D341Med (cell line): ENCODE measurements at places on chromosomes 3 and 15.

GRCh38 chr15:88624156-88624970, 3.2 kb downstream of the AEN start:
- no peak for DNase-seq

GRCh38 chr3:172082820-172083513, 43.6 kb downstream of the FNDC3B start:
- no peak for DNase-seq

DNA sequence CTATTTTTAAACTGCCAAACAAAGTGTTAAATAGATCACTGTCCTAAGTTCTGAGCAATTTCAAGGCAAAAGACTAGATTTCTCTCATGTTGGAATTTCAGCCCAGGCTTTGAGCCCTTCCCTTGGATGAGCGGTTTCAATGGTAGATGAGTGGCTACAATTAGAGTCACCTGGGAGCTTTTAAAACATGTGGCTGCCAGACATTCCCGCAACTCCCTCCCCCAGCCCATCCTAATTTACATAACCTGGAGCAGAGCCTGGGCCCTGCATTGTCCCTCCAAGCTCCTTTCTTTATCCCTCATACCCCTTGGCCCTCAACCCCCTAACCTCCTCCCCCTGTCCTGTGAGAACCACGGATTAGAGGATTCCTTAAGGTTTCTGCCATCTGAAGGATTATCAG, 357.5 kb upstream of the UMPS start:
- DNase-seq: no peak

DNA sequence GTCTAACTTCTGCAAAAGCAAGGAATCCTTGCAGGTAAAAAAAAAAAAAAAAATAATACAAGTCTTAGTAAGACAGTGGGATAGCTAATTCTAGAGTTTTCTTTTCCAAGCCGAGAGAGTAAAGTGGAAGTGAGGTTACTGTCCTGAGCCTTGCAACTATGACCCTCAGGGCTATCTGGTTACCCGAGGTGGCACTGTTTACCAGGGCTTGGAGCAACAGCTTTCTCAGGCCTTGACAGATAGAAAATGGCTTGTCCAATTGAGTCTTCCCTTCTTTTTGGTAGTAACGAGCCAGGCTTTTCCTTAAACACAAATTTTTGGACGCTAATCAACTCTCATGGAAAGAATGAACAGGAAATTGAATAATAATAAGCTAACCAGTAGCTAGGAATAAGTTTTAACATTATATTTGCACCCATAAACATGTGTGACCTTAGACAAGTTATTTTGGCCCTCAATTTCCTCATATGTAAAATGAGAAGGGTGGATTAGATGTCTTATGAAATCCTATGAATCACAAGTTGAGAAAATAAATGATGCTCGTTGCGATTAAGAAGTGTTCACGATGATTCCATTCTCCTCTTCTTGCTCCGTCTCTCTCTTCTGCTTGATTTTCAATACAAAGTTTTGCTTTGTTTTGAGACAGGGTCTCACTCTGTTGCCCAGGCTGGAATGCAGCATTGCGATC, 236.9 kb upstream of the KBTBD8 start:
- DNase-seq: no peak

- no peak for DNase-seq
These were observed 104.4 kb downstream of the PPP2R3A start for GRCh38 chr3:136069933-136070332.

DNA sequence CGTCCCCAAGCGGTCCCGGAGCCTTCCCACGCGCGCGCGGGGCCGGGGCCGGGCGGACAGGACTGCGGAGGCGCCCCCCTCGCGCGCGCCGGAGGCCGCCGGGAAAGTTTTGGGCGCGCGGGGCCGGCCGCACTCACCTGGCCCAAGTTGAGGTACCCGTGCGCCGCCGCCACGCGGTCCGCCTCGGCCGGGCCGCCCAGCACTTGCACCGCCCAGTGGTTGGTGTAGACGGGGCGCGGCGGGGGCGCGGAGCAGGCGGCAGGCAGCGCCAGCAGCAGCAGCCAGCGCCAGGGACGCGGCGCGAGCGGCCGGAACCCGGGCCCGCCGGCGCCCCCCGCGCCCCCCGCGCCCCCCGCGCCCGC, 289 bp downstream of the PCSK6 start:
- DNase-seq: peak; percentile 88

DNA sequence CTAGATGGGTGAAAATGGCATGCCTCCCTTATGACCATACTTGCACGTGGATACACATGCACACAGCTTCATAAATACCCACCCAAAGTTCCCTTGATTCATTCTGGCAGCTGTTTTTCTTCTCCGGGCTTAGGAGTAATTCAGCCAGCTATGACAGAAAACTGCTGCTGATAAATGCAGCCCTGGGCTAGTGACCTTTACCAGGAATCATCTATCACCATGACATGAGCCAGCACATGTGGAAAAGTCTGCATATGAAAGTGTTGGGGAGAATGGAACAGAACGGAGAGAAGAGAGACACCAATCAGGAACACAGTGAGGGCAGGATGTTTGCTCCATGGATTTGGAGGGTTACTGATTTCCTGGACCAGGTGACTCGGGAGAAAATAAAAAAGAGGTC, 706.3 kb downstream of the PDCD6IP start:
- DNase-seq: no peak

GRCh38 chr3:100040451-100041225, 73.7 kb downstream of the FILIP1L start:
- DNase-seq: no peak

DNA sequence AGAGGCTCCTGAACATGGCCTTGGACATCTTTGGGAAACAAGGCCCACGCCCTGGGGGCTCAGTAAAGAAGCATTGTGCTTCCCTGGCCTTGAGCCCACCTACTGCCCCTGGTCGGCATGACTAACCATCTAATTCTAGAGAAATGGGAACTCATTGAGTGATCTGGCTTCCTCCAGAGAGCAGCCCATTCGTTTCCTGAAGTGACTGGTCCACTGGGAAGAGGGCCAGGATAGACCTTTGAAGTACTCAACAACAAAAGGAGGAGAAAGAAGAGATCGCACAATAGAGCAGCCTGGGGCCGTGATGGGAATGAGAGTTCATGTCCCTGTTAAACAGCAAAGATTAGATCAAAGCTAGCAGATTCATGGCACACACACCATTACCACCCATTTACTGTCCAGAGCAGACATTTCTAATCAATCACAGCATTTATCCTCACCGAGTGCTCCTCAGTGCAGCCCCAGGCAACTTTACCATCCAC, 514.4 kb upstream of the PROK2 start:
- no peak for DNase-seq

DNA sequence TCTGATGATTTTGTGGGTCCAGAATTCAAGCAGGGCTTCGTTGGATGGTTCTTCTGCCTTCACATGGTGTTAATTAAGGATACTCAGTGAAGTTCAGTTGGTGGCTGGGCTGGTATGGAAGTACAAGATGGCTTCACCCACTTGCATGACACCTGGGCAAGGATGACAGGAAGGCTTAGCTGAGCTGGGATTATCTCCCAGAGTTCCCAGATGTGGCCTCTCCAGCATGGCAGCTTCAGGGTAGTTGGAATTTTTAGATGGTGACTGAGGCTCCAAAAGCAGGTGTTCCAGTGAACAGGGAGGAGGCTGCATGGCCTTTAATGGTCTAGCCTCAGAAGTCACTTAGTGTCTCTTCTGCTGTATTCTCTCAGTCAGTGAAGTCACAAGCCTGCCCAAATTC, 135.5 kb downstream of the THRB start:
- no peak for DNase-seq

DNA sequence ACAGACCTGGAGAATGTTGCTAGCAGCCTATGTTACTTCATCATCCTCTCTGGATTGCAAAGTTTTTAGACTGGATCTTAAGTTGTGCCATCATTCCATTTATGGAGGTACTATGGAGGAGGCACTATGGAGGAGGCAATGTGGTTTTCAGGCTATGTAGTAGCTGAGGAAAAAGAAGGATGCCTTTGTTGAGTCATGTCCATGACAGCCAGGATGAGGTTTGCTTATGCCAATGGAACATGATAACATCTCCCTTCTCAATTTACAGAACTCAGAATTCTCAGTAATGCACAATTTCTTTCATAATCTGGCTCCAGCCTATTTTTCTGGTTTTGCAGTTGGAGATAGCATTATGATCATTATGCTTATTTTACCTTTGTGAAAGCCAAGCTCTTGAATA, 65.9 kb upstream of the TMEM108 start:
- no peak for DNase-seq

DNA sequence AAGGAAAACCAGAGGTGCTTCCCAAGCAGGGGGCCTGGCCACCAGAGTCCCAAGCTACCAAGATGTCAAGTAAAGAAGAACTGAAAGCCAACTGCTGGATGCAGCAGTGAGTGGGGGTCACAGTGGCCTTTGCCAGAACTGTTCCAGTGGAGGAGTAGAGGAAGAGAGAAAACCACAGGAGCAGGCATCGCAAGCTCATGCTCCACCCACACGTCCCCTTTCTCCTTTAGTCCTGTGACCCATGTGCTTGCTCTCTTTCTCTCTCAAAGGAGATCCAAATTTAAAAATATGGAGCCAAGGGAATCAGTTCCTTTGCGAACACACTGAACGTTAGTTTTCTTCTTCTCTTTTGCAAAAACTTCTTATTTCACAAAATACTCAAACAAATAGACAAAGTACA, 12.4 kb upstream of the ABHD2 start:
- no peak for DNase-seq

- DNase-seq: peak; percentile 46
These were observed 237.8 kb upstream of the GADL1 start for GRCh38 chr3:31132132-31132769.

DNA sequence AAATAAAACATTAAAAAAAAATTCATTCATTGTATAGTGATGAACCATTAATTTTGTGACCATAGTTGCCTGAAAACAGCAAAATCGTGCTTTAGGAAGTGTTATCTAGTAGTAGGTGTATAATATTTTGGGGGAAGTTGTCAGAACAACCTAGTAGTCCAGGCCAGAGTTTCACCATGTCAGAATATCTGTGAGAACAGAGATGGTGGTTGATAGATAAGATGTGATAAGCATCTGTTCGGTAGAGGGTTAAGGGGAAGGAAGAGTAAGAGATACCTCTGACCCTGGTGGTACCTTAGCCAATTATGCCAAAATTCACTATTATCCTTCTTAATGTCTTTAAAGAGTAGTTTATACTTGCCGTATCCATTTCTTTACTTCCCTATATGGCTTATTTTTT, 113.8 kb downstream of the MITF start:
- no peak for DNase-seq

GRCh38 chr15:49286649-49287404, 116.8 kb downstream of the GALK2 start:
- no peak for DNase-seq

DNA sequence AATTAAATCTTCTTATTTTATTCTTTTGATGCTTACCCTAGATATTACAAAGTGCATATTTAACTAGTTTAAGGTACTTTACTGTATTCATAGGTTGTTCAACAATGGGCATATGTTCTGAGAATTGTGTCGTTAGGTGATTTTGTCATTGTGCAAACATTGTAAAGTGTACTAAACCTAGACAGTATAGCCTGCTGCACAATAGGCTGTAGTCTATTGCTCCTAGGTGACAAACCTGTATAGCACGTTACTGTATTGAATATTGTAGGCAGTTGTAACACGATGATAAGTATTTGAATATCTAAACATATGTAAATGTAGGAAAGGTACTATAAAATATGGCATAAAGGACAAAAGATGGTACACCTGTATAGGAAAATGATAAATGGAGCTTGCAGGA, 100.7 kb downstream of the CACNA2D3 start:
- DNase-seq: no peak

GRCh38 chr3:81462921-81463320, 298.5 kb downstream of the GBE1 start:
- DNase-seq: no peak

DNA sequence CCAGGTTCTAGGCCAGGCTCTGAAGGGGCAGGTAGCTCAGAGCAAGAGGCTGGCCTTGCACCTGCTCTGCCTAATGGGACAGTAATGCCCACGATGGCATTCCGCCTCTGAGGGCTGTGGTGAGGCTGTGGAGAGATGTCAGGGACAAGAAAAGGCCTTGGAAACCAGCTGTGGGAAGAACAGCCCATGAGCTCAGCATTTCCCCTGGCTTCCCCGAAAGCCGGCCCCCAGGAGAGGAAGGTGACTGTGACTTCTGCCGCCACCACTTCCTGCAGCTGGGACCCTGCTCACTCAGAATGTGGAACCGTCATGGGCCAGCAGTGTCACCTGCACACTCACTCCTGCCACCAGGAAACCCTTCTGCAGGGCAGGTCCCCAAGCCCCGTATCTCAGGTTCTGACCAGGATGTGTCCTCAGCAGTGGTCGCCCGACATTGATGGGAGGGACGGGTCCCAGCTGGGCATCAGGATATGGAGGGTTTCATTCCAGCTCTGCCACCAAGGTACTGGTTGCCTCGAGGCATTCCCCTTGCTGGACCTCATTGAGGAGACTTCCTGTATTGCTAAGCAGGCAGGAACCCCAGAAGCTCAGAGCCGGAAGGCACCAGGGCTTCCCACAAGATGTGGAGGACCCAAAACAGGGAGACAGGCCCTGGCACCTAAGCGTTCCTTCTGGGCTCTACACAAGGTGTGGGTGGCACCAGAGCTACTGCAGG, 30.7 kb downstream of the SEMA7A start:
- DNase-seq: no peak

- DNase-seq: no peak
These were observed 73.0 kb downstream of the NEO1 start for GRCh38 chr15:73125219-73125618.

- DNase-seq: no peak
These were observed 101.6 kb downstream of the MOBP start for GRCh38 chr3:39569095-39569494.

- DNase-seq: no peak
These were observed 80.2 kb upstream of the TPM1 start for GRCh38 chr15:62962101-62962995.
